ENCODE measurements at places on chromosomes 5 and 9.

- no peak for DNase-seq
Measured at GRCh38 chr9:87340391-87340790, 157.3 kb upstream of the DAPK1 start.

- no peak for DNase-seq
Measured at GRCh38 chr9:135703726-135704125, 1.7 kb downstream of the KCNT1 start.

DNA sequence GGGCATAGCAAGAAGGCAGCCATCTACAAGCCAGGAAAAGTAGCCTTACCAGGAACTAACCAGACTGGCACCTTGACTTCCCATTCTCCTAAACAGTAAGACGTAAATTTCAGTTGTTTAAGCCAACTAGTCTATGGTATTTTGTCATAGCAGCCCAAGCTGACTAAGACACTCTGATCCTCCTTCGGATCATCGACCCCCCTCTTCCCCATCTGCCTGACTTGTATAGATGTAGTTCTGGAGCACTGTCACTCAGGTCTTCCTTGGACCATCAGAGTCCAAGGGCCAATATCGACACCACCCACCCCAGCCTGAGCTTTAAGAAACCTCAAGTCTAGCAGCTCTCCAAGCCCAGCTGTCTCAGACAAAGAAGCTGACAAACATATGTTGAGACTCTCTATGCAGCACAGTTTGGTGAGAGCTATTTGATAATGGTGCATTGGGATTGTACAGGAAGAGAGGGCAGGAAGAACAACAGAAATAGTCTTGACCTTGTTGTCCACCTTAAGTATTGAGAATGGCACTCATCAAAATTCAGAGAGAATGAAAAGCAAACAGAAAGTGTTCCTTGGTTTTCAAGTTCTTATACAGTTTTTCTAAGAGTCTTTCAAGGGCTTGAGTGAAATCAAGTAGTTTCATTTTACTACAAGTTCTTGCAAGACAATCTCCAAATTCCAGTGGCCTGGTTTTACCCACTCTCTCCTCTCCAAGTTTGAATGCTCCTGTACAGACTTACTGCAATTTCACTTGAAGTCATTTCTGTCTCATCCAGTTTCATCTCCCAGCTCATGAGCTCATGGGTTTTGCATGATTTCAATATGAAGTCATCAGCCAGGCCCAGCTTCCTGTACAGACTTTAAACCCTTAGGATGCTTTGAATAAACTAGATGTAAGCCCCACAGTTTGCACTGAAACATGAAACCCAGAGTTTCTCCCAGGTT is 122.3 kb upstream of the RAI14 start:
- no peak for DNase-seq

- no peak for DNase-seq
Measured at GRCh38 chr5:9466697-9467096, 79.2 kb downstream of the SEMA5A start.

DNA sequence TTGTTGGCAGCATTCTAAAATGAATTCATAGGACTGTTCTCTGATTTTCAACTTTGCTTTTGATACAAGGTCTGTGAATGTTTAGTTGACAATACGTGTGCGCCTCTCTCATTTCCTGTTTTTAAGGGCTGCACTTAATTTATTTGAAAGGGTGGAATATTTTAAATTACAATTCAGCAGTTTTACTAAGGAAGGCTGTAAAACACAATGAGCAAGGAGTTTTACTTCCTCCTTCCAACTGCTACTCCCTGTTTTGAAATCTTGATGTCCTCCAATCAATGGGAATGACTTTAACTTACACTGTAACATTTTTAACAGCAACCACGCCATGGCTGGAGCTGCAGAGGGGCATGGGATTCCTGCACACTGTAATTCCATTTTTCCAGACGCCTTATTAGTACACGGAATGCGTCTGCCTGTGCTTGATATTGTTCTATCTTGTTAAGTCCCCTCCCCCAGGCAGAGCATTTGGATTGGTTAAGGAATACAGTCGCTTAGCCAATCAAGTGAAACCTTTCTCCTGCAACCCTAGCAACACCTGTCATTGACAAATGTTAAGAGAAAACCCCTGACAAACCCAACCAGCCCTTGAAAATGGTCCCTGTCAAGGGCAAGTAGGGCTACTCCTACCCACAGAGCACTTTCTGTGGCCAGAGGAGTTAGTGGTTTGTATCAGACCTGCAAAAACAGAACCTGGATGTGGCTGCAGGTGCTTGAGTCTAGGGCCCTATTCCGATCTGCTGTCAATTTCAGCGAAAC is 12.5 kb upstream of the ZSWIM6 start:
- no peak for DNase-seq

DNA sequence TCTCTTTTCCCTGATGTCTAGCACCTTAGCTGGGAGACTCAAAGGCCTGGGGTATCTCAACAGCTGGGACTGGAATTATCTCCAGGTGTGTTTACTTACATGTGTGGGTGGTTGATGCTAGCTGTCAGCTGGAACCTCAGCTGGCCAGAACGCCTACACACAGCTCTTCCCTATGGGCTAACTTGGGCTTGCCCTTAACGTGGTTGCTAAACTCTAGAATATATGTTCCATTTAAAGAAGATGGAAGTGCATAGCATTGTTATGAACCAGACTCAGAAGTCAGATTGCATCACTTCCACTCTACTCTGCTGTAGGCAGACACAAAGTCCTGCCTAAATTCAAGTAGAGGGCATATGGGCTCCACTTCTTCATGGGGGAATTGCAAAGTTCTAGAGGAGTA is 29.3 kb downstream of the SGCD start:
- no peak for DNase-seq

DNA sequence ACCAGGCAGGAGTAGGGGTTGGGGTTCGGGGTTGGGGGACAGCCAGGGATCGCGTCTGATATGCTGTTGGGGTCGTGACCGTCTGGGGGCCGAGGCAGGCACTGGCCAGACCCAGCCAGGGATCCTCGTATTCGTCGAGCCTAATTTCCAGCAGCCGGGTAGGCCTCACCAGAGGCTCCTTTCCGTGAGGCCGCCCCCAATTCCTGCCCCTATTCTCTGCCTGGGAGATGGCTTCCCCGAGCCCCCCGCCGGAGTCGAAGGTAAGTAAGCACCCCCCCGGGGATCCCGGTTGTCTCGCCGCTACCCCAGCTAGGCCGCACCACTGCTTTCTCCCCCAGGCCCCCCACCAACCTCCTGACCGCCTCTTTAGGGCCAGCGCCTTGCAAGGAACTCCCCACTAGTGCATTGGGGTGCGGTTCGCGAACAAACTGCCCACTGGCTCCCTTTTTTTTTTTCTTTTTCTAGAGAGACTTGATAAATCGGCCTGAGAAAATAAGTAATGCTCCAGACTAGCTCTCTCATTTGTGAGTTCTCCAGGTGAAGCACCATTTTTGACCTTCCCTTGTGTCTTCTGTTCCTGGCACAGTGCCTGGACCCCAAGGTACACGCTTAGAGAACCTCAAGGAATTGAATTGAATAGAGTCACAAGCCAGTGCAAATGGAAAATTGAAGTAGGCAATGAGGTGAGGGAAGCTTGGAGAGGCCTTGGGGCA is 435 bp downstream of the ZNF189 start:
- no peak for DNase-seq

- DNase-seq = no peak
Measured at GRCh38 chr5:83026930-83027687, 50.1 kb downstream of the TMEM167A start.

DNA sequence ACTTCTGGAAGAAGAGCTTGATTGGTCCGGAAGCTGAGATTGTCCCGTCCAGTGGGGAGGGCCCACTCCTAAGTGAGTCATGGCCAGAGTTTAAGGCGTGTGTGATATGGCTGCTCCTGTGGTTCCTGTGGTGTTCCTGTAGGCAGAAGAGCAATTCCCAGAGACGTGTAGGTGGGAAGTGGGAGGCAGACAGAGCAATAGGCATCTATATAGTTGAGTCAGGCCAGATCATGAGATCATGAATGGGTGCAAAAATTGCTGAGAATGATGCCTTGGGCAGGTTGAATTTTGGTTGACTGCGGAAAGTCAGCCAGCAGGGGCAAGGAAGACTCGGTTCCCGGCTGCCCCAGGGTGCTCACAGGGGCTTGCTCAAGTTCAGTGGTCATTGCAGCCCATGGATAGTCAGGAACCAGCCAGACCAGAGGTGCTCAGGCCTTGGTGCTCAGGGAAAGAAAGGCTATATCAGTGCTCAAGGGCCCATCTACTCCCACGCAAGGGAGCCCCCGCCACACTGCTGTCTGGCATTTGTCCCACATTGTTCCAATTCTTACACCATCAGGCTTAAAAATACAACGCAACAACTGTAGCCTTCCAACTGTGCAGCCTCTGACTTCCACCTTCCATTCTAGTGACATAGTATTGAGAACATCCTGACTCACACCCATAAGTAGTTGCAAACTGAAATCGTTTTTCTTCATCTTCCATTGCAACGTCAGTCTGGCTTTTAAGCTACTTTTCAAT is 21.0 kb upstream of the GSN start:
- DNase-seq = no peak

- DNase-seq = no peak
Measured at GRCh38 chr5:1824109-1824821, 23.1 kb downstream of the NDUFS6 start.

DNA sequence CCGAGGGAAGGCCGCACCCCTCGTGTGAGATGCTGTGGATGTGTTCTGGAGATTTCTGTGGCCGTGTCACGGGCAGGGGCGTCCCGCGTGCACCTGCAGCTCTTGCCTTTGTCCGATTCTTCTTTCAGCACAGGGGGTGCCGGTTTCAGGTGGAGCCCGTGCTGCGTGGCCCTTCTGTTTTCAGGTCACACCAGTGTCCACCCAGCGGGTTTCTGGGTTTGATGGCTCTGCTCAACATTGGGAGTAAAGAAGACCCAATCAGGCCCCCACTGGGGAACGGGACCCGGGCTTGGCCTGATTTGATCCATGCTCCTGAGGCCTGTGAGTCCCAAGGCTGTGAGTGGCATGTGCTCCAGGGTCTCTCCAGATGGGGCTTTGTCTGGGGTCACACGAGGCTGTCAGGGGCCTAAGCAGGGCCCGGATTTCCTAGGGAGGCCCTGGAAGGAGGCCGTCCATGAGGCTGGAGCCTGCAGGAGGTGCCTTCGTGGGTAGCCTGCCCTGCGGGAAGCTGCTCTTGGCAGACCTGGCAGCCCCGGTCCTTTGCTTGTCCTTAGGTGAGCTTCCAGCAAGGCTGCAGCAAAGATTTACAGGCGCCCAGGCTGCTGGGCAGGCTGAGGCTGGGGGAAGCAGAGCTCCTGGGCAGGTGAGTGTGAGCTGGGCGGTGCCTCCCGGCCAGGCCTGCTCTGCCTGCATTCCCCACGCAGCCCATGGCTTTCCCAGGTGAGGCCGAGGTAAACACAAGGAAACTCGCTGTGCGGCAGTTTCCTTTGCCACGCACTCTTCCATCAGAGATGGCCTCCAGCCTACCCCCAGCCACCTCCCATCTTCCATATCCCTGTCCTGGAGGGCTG is 12.8 kb downstream of the MRPL36 start:
- no peak for DNase-seq
